ENCODE measurements at places on chromosomes 12 and 14.

- no peak for DNase-seq
Observed at GRCh38 chr14:46885566-46885965, 234.0 kb upstream of the RPL10L start.

GRCh38 chr12:116276652-116277466, 634 bp downstream of the MED13L start:
- peak; percentile 74 for DNase-seq

GRCh38 chr12:114981036-114981435, 297.1 kb upstream of the TBX3 start:
- DNase-seq = no peak

- peak; percentile 60 for DNase-seq
Observed at GRCh38 chr12:22333186-22333712, 1.3 kb downstream of the ST8SIA1 start.

All from fibroblast of upper back skin (primary cell).